Activated CD4-positive, alpha-beta T cell treated with anti-CD3 and anti-CD28 coated beads, Interleukin-2, amount 50 U/mL, for 24 hours (primary cell): ENCODE measurements at places on chromosomes 3 and 15.

- no peak for DNase-seq
Observed at GRCh38 chr3:20043825-20044224, 3.6 kb downstream of the KAT2B start.

DNA sequence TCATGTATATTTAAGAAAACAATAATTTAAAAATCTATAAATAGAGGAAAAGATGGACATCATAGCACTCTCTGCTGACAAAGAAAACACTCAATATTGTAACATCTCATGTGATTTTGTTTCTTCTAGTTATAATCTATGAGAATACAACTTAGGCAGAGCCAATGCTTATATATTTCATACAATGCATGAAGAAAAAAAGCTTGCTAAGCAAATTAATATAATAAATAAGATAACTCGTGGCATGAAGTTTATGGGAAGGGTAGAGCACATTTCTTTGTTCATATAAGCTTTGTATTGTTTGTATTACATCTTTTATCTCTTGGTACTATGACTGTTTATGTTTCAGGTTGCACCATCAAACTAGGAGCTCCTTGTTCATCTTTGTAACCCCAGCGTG, 7.6 kb upstream of the ANXA2 start:
- DNase-seq = no peak

- DNase-seq = no peak
Observed at GRCh38 chr3:175476489-175476888, 617.4 kb downstream of the NAALADL2 start.

GRCh38 chr3:177536873-177537272, 339.6 kb upstream of the TBL1XR1 start:
- DNase-seq = no peak

- DNase-seq = no peak
Observed at GRCh38 chr3:195416795-195417194, 26.0 kb downstream of the ACAP2 start.

- no peak for DNase-seq
Observed at GRCh38 chr3:72891053-72891855, 3.4 kb downstream of the GXYLT2 start.
